Kasumi-1 (cell line): ENCODE measurements at places on chromosomes 2 and 18.

- DNase-seq: no peak
Observed at GRCh38 chr18:10141559-10141958, 227.7 kb downstream of the VAPA start.

- peak; percentile 12 for DNase-seq
Observed at GRCh38 chr2:206693399-206694137, 24.6 kb downstream of the DYTN start.

GRCh38 chr2:64586883-64587481 lies 62.9 kb downstream of the AFTPH start:
- peak; percentile 89 for DNase-seq

DNA sequence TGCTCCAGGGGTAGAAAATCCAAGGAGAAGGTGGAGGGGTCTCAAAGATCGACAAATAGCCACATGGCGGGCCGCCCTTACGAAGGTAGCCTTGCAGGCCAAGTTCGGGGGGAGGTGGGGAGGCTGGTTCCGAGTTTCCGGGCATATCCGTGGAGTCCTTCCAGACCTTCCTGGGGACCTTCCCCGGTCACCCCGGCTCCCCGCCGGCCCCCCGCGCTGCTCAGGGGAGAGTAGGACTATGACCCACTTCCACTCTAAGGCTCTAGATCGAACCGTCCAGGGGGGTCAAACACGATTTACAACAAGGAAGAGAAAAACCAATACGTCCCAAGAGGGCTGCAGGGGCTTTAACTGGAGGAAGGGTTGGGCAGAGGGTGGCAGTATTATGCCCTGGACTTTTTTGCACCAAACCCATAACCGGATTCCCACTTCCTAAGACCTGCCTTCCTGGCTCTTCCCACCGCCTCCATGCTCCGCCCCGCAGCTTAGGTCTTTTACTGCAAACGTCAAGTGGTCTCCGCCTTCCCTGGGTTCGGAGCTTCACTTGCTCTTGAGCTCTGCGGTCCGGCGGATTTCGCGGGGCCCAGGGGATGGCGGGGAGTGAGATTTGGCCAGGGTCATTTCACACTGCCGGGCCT lies 779 bp upstream of the LYPD6 start:
- no peak for DNase-seq

DNA sequence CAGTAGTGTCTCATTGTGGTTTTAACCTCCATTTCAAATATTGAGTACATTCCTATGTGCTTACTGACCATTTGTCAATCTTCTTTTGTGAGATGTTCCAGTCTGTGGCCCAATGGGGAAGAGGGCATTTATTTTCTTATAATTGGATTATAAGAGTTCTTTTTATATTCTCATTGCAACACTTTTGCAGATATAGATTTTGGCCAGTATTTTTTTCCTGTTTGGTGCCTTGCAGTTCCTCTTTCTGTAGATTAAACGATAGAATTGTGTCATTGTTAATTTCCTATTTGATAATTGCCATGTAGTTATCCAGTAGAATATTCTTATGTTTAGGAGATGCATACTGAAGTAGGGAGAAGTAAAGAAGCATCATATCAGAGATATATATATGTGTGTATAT lies 56.4 kb upstream of the CYTIP start:
- DNase-seq: peak; percentile 55

- no peak for DNase-seq
Observed at GRCh38 chr2:148602885-148603561, 41.5 kb upstream of the EPC2 start.

DNA sequence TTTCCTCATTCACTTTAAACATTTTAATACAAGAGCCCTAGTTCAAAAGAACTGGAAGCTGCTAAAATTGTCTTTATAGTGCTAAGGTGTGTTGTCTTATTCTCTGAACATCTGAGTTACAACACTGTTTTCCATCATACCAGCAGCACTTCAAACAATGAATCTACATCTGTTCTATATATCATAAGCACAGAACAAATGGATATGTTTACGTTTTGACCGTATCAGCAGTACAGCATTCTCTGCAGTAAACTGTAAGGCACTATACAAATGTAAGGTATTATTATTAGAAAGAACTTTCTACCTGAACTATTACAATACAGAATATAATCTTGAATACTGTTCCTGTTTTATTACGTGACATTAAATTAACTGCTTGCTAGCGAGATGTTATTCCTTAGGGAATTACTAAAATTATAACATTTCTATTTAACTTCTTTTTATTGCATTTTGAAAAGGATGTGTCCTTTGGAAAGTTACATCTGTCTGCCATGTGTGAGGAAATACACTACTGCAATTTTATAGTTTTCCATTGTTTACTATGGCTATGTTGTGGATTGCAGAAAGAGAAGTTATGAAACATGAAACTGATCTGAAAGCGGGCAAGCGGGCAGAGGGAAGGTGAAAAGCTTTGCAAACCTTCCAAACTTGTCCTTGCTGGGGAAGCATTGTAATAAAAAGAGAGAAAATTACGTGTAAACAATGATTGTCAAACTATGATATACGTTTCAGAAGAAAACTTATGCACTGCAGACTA lies 13.7 kb downstream of the NCKAP1 start:
- DNase-seq: no peak
